HFF-Myc (cell line): ENCODE measurements at places on chromosomes 5 and 9.

GRCh38 chr5:54227759-54228158 is 82.6 kb downstream of the ARL15 start:
- no peak for DNase-seq

GRCh38 chr5:390623-391491 is 52.1 kb upstream of the EXOC3 start:
- no peak for DNase-seq

GRCh38 chr5:132008961-132009680 is 2.3 kb downstream of the ACSL6 start:
- DNase-seq = no peak

- DNase-seq = no peak
Measured at GRCh38 chr9:129227843-129228189, 49.8 kb upstream of the IER5L start.

DNA sequence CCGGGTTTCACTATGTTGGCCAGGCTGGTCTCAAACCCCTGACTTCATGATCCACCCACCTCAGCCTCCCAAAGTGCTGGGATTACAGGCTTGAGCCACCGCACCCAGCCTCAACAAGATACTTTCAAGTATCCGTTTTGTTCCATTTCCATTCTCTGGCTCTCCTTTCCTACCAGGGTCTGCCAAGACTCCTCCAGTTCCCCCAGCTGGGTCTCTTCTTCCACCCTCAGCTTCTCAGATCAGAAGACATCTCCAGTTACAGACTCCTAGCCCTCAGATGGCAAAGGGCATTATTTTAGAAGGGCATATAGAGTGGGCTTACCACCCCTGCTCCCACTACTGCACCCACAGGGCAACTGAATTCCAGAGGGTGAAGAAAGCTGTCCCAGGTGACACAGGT is 1.5 kb upstream of the PDGFRB start:
- DNase-seq = no peak

- DNase-seq = no peak
Measured at GRCh38 chr5:107359033-107359915, 311.5 kb downstream of the EFNA5 start.

GRCh38 chr5:73735032-73735734 is 109.2 kb downstream of the ARHGEF28 start:
- DNase-seq = no peak
